ENCODE measurements at places on chromosomes 12 and 14. TPM values are rescaled to one million over a fixed set of nuclear protein-coding genes. Genes with fewer than 3 reads are reported as not detected.

SART3 gene
- total RNA-seq: 34.2 TPM

OTUB2 gene
- total RNA-seq: 3.7 TPM

C14orf180 gene
- not detected for total RNA-seq

PTGR2 gene
- 4.7 TPM for total RNA-seq

TAS2R50 gene
- total RNA-seq: 0.98 TPM

FAM186B gene
- total RNA-seq: 0.13 TPM

ALG10B gene
- total RNA-seq: 2.0 TPM

GPR84 gene
- total RNA-seq: not detected

STYK1 gene
- total RNA-seq: 0.25 TPM

LTBR gene
- total RNA-seq: 89.3 TPM

TSPAN19 gene
- 0.13 TPM for total RNA-seq

PLEKHA5 gene
- total RNA-seq: 15.2 TPM

SRRM4 gene
- total RNA-seq: under 0.01 TPM

LEMD3 gene
- total RNA-seq: 25.9 TPM

KCNMB4 gene
- total RNA-seq: 1.9 TPM
